ENCODE measurements at places on chromosomes 6 and 20. TPM values are rescaled to one million over a fixed set of nuclear protein-coding genes. Genes with fewer than 3 reads are reported as not detected.

Gene HLA-DQA2
- not detected for total RNA-seq

Gene SLC22A16
- total RNA-seq: not detected

Gene CDK5RAP1
- 28.4 TPM for total RNA-seq

Gene DYNLT2
- total RNA-seq: 0.76 TPM

Gene FUCA2
- 8.7 TPM for total RNA-seq
